Subcutaneous preadipocyte (primary cell): ENCODE measurements at places on chromosomes 13 and 19. TPM values are rescaled to one million over a fixed set of nuclear protein-coding genes. Genes with fewer than 3 reads are reported as not detected.

SSC5D gene
- 9.2 and 14.7 TPM in 2 replicates for total RNA-seq

IFNL4 gene
- total RNA-seq, result not detected in 2 replicates

CEACAM5 gene
- not detected in 2 replicates for total RNA-seq

PLIN5 gene
- total RNA-seq, result under 0.01 TPM in 1 of 2 replicates, not detected in the other

MZT1 gene
- total RNA-seq, result 12.1 and 18.8 TPM in 2 replicates

SPACA4 gene
- total RNA-seq, result not detected in 2 replicates

ZNF534 gene
- total RNA-seq, result under 0.01 and 0.20 TPM in 2 replicates
